ENCODE measurements at places on chromosomes 5 and 9. TPM values are rescaled to one million over a fixed set of nuclear protein-coding genes. Genes with fewer than 3 reads are reported as not detected.

PCDHB6 gene
- 0.30 TPM for total RNA-seq

FAM200C gene
- total RNA-seq = 4.8 TPM

SLC6A3 gene
- not detected for total RNA-seq

SHISAL2B gene
- not detected for total RNA-seq

ESM1 gene
- 106 TPM for total RNA-seq

GPR21 gene
- total RNA-seq = 0.97 TPM

ABCA2 gene
- 46.0 TPM for total RNA-seq

MSX2 gene
- total RNA-seq = 1.5 TPM

GPR151 gene
- total RNA-seq = not detected

CDC25C gene
- total RNA-seq = 0.30 TPM

CRAT gene
- 50.4 TPM for total RNA-seq

ZNF354C gene
- total RNA-seq = 8.1 TPM

GABRA1 gene
- not detected for total RNA-seq

PLAC8L1 gene
- 0.59 TPM for total RNA-seq

PRLR gene
- total RNA-seq = 0.89 TPM

EIF4E1B gene
- total RNA-seq = not detected

PRDM12 gene
- not detected for total RNA-seq

ZNF454 gene
- 3.6 TPM for total RNA-seq

KIF4B gene
- total RNA-seq = 0.09 TPM

CKMT2 gene
- total RNA-seq = 3.3 TPM

SLCO4C1 gene
- total RNA-seq = not detected

PCDHGC3 gene
- 69.3 TPM for total RNA-seq

NMUR2 gene
- total RNA-seq = not detected

LHX3 gene
- total RNA-seq = not detected

CYLC2 gene
- not detected for total RNA-seq

ASPN gene
- total RNA-seq = not detected

SOX30 gene
- total RNA-seq = not detected

MYOZ3 gene
- total RNA-seq = 0.30 TPM

DOCK2 gene
- 5.4 TPM for total RNA-seq

FOXD4L5 gene
- total RNA-seq = 0.09 TPM

ARL14EPL gene
- total RNA-seq = not detected

PTGDS gene
- 21.4 TPM for total RNA-seq

PDE8B gene
- total RNA-seq = not detected

RABEPK gene
- 33.4 TPM for total RNA-seq

SPZ1 gene
- not detected for total RNA-seq

ZCCHC9 gene
- 33.3 TPM for total RNA-seq

MPDZ gene
- total RNA-seq = 100 TPM

C5orf52 gene
- total RNA-seq = not detected

TAF1L gene
- not detected for total RNA-seq

TRIP13 gene
- 4.2 TPM for total RNA-seq

All from smooth muscle cell of the umbilical artery (primary cell).